Activated T-helper 1 cell treated with anti-CD3 and anti-CD28 coated beads, Interleukin-12 subunit alpha, Interleukin-12 subunit beta, Interleukin-2, Interleukin-4 antibody, amounts not matched to agents 30 ng/mL and 10 ng/mL and 1 ng/mL, durations not matched to agents 14 hours and 24 hours and 36 hours (primary cell): ENCODE measurements at places on chromosomes 11 and 22. TPM values are rescaled to one million over a fixed set of nuclear protein-coding genes. Genes with fewer than 3 reads are reported as not detected.
A peak's percentile ranks its signal among the peaks of the same experiment; 100 is the strongest.

The CENATAC gene
- total RNA-seq: 50.1 and 53.6 TPM in 2 replicates

The FAM89B gene
- 50.4 and 50.6 TPM in 2 replicates for total RNA-seq

The SLC22A12 gene
- not detected in 2 replicates for total RNA-seq

The POU2AF2 gene
- not detected in 2 replicates for total RNA-seq

- no peak overlapping the region for H3K4me3 ChIP-seq
- H3K36me3 ChIP-seq: peaks cover 2% of the 10 kb centered on the region
- no peak overlapping the region for H3K27ac ChIP-seq
- H3K4me1 ChIP-seq: no peaks in the 10 kb centered on the region
These were observed 10.3 kb downstream of the KDM4E start for GRCh38 chr11:95035316-95035715.

DNA sequence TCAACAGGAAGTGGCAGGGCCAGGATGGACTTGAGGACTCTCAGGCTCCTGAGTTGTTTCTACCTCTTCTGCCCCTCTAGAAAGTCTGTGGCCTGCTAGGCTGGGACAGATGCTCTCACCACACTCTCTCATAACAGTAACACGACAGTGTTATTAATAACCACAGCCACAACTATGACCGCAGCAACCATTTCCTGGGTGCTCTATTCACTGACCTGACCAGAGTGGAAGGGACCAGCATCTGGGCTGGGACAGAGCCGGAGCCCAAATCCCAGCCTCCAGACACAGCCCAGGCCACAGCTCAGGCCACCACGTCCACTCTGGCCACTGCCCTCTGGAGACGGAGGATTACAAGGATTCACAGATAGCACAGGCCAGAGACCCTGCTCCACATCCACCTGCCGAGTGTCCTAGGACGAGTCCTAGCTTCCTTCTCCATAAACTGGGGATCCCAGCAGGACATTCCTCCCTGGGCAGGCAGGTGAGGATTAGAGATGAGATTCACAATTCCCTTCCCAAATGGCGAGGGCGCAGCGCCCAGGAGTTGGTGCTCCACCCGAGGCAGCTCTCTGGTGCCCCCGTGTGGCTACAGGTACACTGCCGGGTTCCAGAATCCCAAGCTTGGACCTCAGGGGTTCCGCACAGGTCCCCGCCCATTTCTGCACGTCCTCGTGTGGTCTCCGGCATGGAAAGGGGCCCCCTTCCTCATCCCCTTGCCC is 7.1 kb downstream of the PNPLA5 start:
- H3K4me3 ChIP-seq: no peak overlapping the region
- no peaks in the 10 kb centered on the region for H3K4me1 ChIP-seq
- H3K27ac ChIP-seq: no peak overlapping the region
- H3K36me3 ChIP-seq: no peaks in the 10 kb centered on the region

DNA sequence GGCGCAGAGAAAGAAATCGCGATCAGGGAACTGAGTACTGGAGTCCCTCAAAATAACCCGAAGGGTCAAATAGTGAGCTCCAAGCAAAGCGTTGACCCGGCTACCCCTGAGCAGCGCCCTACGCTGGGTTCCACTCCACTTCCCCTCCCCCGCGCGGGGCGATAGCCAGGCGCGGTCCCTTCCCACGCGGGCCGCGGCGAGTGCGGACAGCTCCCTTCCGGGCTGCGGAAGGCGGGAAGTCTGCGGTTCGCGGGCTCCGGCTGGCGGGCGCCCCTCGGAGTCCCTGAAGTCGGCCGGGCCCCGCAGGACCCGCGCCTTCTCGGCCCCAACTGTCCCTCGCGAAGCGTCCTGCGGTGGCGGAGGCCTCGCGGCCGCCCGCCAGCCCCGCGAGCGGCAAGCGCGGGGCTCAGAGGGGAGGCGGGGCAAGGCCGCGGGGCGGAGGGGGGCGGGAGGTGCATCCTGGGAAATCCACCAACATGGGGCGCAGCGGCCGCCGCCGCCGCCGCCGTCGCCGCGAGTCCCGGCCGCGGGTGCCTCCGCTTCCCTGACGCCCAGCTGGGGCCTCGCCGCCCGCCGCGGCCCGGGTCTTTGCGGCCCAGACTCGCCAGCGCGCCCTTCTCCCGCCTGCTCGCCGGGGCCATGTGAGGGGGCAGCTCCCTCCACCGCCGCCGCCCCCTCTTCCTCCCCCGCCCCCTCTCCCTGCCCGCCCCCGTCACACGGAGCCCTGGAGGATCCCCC is at the start of gene QSER1:
TSS of gene QSER1 (plus strand) at position 457 of the 738 bp plus-strand sequence. CDS start 315 bp downstream, outside the sequence.
- DNase-seq: peak; percentile 52
- H3K4me1 ChIP-seq: peaks cover 31% of the 10 kb centered on the region
- H3K27ac ChIP-seq: peak within 1 kb of the TSS; percentile 94
- H3K27me3 ChIP-seq: peaks cover 14% of the 10 kb centered on the region
- peak within 1 kb of the TSS; percentile 94 for H3K4me3 ChIP-seq

DNA sequence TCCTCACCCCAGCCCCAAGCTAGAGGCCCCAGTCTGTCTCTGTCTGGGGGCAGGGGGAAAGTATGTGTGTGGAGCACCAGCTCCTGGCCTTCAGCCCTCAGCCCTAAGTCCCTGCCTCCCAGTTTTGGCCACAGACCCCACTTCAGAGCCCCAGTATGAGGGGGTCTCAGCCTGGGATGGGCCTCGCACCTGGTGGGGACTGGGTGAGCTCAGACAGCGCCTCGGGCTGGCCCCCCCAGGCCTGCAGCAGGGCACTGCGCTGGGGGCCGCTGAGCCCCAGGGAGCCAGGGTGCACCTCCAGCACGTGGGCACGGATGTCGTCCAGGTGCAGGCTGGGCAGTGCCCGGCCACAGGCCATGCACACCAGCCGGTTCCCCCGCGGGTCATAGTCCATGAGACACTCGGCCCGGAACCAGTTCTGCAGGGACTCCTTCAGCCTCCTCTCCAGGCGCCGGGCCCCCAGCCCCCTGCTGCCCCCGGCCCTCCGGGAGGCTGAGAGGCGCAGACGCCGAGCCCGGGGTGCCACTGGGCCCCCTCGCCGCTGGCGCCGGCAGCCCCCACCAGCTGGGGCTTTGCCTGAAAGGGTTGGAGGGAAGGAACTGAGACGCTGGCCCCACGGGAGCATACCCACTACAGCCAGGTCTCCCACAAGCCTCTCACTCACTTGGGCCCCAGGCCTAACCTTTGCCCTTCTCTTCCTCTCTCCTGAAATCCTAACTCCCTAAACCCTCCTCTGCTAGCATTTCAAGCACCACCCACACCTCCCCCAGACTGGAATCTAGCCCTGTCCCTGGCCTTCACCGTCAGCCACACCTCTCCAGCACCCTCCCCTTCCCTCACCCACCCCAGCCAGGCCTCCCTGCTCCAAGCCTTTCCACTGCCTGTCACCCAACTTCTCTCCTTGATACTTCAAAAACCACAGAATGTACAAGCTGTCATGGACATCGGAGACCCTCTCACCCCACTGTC is 3.6 kb downstream of the ZFTA start:
- no peak overlapping the region for H3K27ac ChIP-seq
- H3K27me3 ChIP-seq: peaks cover 8% of the 10 kb centered on the region
- no peak for DNase-seq
- no peak overlapping the region for H3K4me3 ChIP-seq
- H3K36me3 ChIP-seq: peaks cover 2% of the 10 kb centered on the region
- peaks cover 10% of the 10 kb centered on the region for H3K4me1 ChIP-seq

DNA sequence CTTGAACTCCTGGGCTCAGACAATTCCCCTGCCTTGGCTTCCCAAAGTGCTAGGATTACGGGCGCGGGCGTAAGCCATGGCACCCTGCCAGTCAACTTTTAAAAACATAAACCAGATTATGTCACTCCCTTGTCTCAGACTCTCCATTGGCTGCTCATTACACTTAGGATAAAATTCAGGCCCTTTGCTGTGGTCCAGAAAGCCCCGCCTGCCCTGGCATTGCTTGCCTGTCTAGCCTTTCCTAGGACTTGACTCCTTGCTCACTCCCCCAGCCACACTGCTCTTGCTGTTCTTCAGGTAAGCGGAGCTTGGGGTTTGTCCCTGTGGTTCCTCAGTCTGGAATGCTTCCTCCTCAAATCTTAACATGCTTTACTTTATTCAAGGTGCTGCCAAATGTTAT is 30.5 kb downstream of the DIXDC1 start:
- no peaks in the 10 kb centered on the region for H3K27me3 ChIP-seq
- H3K27ac ChIP-seq: no peak overlapping the region
- no peak for DNase-seq
- H3K36me3 ChIP-seq: peaks cover 25% of the 10 kb centered on the region

- H3K27ac ChIP-seq: no peak overlapping the region
- peaks cover 16% of the 10 kb centered on the region for H3K27me3 ChIP-seq
- H3K36me3 ChIP-seq: no peaks in the 10 kb centered on the region
- no peaks in the 10 kb centered on the region for H3K4me1 ChIP-seq
- H3K4me3 ChIP-seq: no peak overlapping the region
These were observed 72.1 kb upstream of the CD82 start for GRCh38 chr11:44493383-44493782.

GRCh38 chr11:85627332-85627997 is at the start of gene DLG2:
TSS of gene DLG2 (minus strand) at chr11:85627344.
- H3K4me3 ChIP-seq: peak within 1 kb of the TSS; percentile 97
- H3K27me3 ChIP-seq: peaks cover 6% of the 10 kb centered on the region
- peak within 1 kb of the TSS; percentile 94 for H3K27ac ChIP-seq
- H3K36me3 ChIP-seq: peaks cover 7% of the 10 kb centered on the region

GRCh38 chr11:21144531-21144930 is 475.1 kb downstream of the NELL1 start:
- no peaks in the 10 kb centered on the region for H3K4me1 ChIP-seq
- no peaks in the 10 kb centered on the region for H3K36me3 ChIP-seq
- H3K27ac ChIP-seq: no peak overlapping the region

GRCh38 chr11:35013514-35014233 is 97.3 kb downstream of the PDHX start:
- peaks cover 3% of the 10 kb centered on the region for H3K36me3 ChIP-seq
- peaks cover 9% of the 10 kb centered on the region for H3K27me3 ChIP-seq
- H3K27ac ChIP-seq: peak overlapping the region; percentile 88
- H3K4me3 ChIP-seq: peak overlapping the region; percentile 51

DNA sequence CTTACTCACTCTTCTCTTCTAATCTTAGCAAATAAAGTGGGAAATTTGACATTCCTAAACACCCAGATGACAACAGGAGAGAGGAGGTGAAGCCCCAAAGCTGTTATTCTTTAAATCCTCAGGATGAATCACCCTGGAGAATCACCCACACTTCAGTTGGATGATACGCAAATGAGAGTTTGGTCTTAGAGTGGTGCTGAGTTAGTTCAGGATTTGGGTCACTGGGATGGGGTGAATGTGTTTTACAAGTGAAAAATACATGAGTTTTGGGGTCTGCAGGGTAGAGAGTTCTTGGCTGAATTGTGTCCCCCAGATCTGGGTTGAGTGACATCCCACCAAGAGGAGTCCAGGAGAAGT is 117.2 kb downstream of the GGTLC2 start:
- no peak for DNase-seq
- no peak overlapping the region for H3K4me3 ChIP-seq
- H3K36me3 ChIP-seq: no peaks in the 10 kb centered on the region
- no peaks in the 10 kb centered on the region for H3K4me1 ChIP-seq
- peaks cover 3% of the 10 kb centered on the region for H3K27me3 ChIP-seq

- H3K36me3 ChIP-seq: peaks cover 7% of the 10 kb centered on the region
- H3K4me3 ChIP-seq: peak within 1 kb of the TSS; percentile 88
- H3K27me3 ChIP-seq: peaks cover 3% of the 10 kb centered on the region
- H3K27ac ChIP-seq: peak within 1 kb of the TSS; percentile 89
These were observed at the start of gene DGKZ for GRCh38 chr11:46346886-46347636. TSS of gene DGKZ (plus strand) at chr11:46347463. CDS start at chr11:46347660, 197 bp downstream.

DNA sequence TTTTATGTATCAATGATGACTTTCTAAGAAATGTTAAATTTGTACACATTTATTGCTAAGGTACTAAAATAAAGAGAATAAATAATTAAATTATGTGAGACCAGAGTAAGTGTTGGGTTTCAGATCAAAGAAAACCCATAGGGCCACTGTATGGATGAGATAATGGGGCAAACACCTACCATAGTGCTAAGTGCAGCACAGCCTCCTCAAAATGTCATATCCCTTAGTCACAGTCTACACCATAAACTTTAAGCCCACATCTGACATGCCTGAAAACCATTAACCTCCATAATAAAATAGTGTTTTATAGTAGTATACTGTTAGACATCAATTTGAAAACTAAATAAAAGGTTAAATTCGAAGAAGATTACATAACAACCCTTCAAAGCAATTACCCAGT is 37.5 kb downstream of the SESN3 start:
- H3K27ac ChIP-seq: no peak overlapping the region
- no peaks in the 10 kb centered on the region for H3K4me1 ChIP-seq
- DNase-seq: no peak
- H3K4me3 ChIP-seq: no peak overlapping the region

GRCh38 chr11:111039982-111040381 is 205.5 kb upstream of the POU2AF2 start:
- H3K27ac ChIP-seq: no peak overlapping the region
- H3K27me3 ChIP-seq: peaks cover 3% of the 10 kb centered on the region
- H3K4me1 ChIP-seq: no peaks in the 10 kb centered on the region
- no peak for DNase-seq

- no peak overlapping the region for H3K27ac ChIP-seq
- H3K4me3 ChIP-seq: no peak overlapping the region
- H3K4me1 ChIP-seq: no peaks in the 10 kb centered on the region
These were observed 38.7 kb upstream of the RCN1 start for GRCh38 chr11:32052215-32052614.

DNA sequence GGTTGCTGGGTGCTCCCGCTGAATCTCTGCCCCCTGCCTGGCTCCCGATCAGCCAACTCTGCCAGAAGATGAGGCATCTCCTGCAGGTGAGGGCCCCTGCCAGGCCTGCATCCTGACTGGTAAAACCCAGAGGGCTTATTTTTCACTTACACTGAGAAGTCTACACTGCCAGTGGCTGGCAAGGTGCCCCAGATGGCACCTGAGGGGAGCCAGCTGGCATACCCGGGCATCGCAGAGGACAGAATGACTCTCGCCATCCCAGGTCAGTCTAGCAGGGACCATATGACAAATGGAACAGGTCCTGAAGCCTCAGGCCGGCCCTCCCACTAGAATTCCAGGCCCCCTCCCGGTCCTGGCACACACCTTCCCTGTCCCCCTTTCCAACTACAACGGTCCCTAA is 30.9 kb downstream of the MACROD1 start:
- no peak overlapping the region for H3K27ac ChIP-seq
- no peaks in the 10 kb centered on the region for H3K27me3 ChIP-seq
- no peak overlapping the region for H3K4me3 ChIP-seq
- H3K36me3 ChIP-seq: no peaks in the 10 kb centered on the region

GRCh38 chr11:78954696-78955095 is 380.0 kb upstream of the NARS2 start:
- no peaks in the 10 kb centered on the region for H3K4me1 ChIP-seq
- H3K36me3 ChIP-seq: no peaks in the 10 kb centered on the region
- H3K27ac ChIP-seq: no peak overlapping the region
- peaks cover 12% of the 10 kb centered on the region for H3K27me3 ChIP-seq
- no peak for DNase-seq
- no peak overlapping the region for H3K4me3 ChIP-seq
